CD4-positive, alpha-beta T cell treated with Interleukin-21 for 1 hour (primary cell): ENCODE measurements at places on chromosomes 1 and 21.

GRCh38 chr1:184790642-184791549, 36.2 kb upstream of the EDEM3 start:
- no peak for DNase-seq

DNA sequence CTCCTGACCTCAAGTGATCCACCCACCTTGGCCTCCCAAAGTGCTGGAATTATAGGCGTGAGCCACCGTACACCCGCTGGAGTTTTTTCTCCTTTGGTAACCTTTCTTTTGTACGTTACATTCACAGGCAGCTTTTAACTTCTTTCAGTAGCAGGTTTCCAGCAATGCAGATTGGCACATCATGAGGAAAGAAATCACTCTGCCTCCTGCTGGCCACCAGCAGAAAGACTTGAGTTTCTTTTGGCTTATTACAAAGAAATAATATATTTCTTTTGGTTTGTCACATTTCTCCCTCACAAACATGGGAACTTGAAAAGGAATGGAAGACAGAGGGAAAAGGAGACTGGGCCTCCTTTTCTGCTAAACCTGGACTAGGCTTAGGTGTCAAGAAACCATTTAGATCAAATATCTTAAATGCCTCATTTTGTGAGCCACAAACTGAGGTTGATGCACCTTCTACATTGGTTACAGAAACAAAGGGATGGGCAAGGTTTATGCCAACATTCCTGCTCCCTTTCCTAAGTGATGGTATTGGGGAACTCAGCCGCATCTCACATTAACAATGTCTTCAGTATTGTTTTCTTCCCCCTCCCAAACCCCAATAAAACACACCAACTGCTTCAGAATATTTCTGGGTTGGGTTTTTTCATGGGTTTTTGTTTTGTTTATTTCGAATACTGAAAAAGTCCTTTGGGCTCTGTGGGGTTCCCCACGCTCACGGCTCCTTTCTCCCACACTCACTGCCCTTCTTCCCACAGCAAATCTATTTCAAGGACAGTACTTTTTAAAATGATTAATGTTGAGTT, 7.7 kb downstream of the ENSA start:
- DNase-seq = peak; percentile 78

GRCh38 chr21:25175938-25176337, 431.3 kb downstream of the MRPL39 start:
- no peak for DNase-seq

GRCh38 chr1:21863981-21864380, 51.9 kb downstream of the LDLRAD2 start:
- no peak for DNase-seq

GRCh38 chr1:103110701-103111100, 2.4 kb upstream of the COL11A1 start:
- no peak for DNase-seq

DNA sequence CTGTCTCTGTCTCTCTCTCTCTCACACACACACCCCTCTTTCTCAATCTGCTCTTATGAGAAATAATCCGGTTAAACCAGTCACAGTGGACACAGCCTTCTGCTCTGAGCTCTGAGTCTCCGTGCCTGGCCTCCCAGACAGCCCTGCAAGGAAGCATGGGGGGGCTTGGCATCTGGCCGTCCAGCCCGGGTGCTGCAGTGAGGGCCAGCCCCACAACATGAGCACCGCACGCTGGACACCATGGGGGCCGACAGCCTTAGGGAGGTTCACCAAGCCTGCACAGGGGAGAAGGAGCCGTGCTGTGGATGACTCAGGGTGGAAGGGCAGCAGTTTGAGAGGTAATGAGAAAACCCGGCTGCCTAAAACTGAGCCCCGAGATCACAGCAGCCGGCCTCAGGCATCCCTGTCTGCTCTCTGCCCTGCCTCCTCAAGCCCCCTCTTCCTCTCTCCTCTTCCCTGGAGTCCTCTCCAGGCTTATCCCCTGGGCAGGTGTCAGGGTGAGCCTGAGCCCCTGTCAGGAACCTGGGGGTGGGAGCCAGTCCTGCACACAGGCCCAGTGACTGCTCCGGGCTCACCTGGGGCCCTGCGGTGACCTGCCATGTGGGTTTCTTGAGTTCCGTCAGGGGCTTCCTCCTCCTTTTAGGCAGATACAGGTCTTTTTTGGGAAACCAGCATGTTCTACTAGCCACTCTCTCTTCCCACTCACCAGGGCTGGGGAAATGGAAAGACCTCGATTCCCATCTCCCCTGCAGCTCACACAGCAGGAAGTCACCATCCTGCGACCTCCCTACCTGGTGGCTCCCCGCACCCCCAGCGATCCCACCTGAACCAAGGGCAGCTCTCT, 92.8 kb downstream of the ITPKB start:
- no peak for DNase-seq

- peak; percentile 95 for DNase-seq
Measured at GRCh38 chr21:28884976-28885852, 107.5 kb downstream of the LTN1 start.

- no peak for DNase-seq
Measured at GRCh38 chr1:162696286-162696862, 64.1 kb downstream of the DDR2 start.

DNA sequence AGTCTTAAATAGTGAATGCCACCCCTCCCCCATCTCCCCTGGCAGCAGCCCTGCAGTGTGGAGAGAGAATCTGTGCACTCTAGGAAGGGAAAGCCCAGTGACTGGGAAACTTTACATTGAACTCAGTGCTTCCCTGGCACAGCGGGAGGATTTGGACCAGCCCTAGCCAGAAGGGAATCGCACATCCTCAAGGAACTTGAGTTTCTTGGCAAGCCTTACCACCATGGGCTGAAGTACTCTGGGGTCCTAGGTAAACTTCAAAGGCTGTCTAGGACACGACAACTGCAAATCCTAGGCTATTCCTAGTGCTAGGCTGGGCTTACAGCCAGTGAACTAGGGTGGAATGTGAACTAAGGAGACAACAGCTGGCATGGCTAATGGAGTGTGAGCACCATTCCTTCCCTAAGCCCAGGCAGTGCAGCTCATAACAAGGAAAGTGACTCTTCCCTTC, 88.3 kb downstream of the COL24A1 start:
- DNase-seq = no peak

- no peak for DNase-seq
Measured at GRCh38 chr1:229380536-229381160, 37.8 kb upstream of the CCSAP start.

DNA sequence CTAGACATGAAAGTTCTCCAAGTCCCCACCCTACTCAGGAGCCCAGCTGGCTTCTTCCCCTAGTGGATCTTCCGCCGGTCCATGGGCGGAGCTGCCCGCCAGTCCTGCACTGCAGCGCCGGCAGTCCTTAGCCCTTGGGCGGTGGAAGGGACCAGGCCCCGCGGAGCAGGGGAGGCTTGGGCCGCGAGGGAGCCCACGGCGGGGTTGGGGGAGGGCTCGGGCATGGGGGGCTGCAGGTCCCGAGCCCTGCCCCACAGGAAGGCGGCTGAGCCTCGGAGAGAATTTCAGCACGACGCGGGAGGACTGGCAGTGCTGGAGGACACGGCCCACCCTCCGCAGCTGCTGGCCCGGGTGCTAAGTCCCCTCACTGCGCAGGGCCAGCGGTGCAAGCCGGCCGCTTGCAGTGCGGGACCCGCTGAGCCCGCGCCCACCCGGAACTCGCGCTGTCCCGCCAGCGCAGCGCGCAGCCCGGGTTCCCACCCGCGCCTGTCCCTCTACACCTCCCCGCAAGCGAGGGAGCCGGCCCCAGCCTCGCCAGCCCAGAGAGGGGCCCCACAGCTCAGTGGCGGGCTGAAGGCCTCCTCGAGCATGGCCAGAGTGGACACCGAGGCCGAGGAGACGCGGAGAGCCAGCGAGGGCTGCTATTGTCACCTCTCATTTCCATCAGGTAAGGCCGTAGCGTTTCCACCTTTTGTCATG, 1398.6 kb downstream of the MRPL39 start:
- DNase-seq = no peak

DNA sequence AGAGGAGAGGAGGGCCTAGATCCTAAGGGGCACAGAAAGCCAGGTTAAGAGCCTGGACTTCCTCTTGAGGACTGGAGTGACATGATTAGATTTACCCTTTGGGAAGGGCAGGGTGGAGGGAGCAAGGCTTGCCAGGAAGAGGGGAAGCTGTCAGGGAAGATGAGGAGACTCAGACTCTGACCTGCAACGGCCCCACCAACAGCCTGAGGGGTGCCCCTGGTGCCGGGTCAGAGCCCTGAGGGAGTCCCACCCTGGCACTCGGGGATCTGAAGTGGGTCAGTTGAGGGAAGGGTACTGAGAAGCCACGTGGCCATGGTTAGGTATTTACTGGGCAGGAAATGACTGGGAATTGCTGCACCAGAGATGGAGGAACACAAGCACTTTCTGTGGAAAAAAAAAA, 9.8 kb downstream of the ECE1 start:
- no peak for DNase-seq

DNA sequence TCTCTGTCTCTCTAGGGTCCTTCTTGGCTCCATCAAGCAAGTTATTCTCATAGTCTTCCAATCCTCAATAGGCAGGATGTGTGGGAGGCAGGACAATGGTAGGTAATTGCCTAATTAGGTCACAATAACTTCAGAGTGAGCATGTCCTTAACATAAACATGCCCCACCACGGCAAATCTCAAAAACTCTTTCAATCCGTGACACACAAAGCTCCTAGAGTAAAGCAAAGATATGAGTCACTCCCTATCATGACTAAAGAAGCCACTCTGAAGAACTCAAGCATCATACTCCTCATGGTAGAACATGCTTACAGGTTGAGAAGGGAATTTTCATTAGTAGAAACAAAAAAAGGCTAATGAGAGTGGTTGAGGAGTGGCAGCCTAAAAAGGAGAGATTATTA, 4.9 kb downstream of the HAO2 start:
- no peak for DNase-seq

- DNase-seq = no peak
Measured at GRCh38 chr1:92203105-92203504, 14.6 kb upstream of the C1orf146 start.

- DNase-seq = no peak
Measured at GRCh38 chr1:157360023-157360390, 192.3 kb downstream of the FCRL5 start.

GRCh38 chr1:152052606-152053005, 15.8 kb upstream of the S100A11 start:
- DNase-seq = peak; percentile 84

DNA sequence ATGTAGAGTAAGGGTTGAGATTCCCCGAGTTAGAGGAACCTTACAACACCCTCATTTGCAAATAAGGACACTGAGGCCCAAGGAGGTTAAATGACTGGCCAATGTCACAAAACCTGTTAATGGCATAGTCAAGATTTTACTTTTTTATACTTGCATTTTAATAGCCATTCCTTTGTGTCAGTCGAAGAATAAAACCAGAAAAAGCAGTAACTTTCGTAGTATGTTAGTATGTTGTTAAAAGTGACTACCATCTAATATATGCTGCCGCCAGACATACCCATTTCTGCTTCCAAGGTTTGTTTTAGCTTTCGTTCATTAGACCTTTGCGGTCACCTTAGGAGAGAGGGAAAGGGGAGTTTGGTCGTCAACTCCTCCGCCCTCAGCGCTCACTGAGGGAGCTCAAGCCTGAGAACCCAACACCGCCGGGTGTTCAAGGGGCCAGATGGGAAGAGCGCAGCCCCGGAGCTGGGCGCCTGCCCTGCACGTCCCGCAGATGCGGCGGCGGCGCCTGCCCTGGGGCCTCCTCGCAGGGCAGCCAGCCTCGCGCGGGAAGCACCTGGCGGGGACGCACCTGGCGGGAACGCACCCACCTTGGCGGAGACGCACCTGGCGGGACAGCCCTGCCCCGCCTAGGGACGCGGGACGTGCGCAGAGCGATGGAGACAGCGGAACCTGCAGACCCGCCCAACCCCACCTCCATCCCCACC, 466 bp downstream of the VPS26C start:
- DNase-seq = no peak

DNA sequence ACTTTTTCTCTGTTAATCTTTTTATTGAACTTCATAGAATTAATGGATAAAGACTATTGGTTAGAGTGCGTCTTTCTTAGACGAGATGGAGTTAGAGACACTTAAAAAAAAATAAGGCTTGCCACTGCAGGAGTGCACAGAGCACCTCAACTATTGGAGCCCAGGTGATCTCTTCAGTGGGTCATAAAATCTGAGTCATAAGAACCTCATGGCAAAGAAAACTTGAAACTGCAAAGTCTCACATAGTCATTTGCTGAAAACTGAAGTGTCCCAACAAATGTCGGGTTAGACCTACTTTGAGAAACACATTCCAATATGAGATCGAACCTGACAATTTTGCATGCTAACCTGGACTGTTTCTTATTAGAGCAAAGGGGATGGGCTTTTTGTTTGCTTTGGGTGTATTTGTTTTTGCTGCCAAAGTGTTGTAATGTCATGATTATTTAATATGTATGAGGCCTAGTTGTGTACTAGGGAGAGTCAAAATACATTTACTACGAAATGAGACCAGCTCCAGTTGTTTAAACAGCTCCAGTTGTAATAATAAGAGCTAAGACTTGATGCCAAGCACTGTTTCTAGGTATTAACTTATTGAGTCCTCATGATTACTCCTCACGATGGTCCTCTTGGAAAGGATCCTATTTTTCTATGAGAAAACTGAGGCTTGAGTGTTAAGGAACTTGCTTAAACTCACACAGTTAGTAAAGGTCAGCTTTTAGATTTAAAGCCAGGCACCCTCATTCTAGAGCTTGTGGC, 65.1 kb downstream of the DDR2 start:
- DNase-seq = no peak

- DNase-seq = peak; percentile 7
Measured at GRCh38 chr1:101107496-101108110, 82.0 kb upstream of the DPH5 start.

- DNase-seq = no peak
Measured at GRCh38 chr1:221141606-221142285, 262.5 kb downstream of the HLX start.

- no peak for DNase-seq
Measured at GRCh38 chr1:26094677-26095383, 16.8 kb upstream of the PDIK1L start.

DNA sequence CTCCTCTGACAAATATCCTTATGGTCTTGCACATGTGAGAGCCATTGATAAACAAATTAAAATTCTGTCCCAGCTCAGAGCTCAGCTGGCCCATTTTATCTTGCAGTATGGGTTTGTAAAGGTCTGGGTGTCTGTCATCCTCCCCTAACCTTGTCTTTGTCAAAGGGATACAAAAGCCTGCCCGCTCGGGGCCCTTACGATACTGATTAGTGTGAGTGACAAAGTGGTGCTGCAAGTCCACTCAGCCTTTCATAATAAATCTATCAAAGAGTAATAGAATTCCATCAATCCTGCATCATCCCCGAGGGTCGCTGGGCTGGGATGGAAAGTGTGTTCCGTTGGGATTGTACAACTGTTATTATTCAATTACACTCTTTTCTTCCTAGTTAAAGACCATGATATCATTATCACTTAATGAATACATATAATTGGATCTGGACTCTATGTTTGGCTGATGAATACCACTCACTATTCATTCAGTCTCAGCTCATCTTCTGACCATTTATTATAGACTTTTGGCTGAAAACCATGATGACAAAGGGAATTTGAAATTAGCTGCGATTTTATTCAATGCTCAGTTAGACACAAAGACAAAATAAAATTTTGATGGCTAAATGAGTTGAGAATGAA, 122.5 kb upstream of the FOXD3 start:
- DNase-seq = no peak

- no peak for DNase-seq
Measured at GRCh38 chr1:67540025-67540732, 110.0 kb upstream of the SERBP1 start.
